Kidney epithelial cell (primary cell): ENCODE measurements at places on chromosomes 3 and 15. TPM values are rescaled to one million over a fixed set of nuclear protein-coding genes. Genes with fewer than 3 reads are reported as not detected.

Gene GP5
- 0.07 and 0.42 TPM in 2 replicates for total RNA-seq

Gene TUBGCP5
- 12.1 and 16.2 TPM in 2 replicates for total RNA-seq

GRCh38 chr15:76991048-76991447 lies 3.9 kb upstream of the PSTPIP1 start:
- no peak for DNase-seq

DNA sequence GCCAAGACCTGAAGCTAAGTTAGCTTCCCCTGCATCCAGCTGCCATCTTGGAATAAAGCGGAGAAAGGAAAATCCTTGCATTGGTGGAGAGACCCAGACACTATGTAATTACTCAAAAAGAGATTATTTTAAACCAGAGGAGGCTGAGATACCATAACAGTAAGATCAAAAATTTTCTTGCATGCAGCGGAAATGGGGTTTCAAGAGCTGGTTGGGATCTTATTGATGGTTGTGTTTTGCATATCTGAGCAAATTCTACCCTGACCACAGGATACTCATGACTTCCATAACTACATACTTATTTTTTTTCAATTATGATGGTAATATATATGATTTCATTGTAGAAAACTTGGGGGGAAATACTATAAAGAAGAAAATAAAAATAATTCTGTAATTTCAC lies 17.5 kb downstream of the TMEM158 start:
- no peak for DNase-seq

- peak; percentile 76 for DNase-seq
Observed at GRCh38 chr15:32682569-32682968, 35.2 kb upstream of the GREM1 start.

DNA sequence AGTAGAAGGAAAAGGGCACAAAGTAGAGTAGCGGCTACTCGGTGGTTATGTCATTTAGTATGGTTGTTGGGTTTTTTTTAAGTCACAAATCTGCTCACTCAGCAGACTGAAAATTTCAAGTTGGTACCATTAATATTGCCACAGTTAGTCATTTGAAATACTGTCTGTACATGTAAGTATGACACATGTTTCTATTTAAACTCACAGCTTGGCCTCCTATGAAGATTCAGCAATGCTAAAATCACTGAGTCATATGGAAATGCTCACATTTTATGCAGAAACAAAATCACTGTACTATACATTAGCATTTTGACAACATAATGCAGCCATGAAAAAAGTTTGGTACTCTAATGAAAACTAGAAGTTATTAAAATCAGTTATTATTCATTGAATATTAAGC lies 571.9 kb downstream of the TAFA4 start:
- no peak for DNase-seq

DNA sequence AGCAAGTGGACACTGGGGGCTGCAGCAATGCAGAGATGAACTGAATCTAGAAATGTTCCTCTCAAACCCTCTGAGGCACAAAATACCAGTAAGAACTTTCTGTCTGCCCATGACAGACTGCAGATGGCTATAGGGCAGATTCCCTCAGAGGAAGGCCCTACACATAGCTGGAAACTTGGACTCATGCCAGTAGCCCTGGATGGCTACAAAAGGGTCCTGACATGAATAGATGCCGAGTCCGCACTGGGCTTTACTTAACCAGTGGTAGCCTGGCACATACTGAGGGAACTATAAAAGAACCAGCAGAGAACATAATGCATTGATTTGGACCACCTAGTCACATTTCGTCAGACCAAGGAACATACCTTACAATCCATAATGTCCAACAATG lies 66.7 kb downstream of the C3orf80 start:
- DNase-seq: no peak

DNA sequence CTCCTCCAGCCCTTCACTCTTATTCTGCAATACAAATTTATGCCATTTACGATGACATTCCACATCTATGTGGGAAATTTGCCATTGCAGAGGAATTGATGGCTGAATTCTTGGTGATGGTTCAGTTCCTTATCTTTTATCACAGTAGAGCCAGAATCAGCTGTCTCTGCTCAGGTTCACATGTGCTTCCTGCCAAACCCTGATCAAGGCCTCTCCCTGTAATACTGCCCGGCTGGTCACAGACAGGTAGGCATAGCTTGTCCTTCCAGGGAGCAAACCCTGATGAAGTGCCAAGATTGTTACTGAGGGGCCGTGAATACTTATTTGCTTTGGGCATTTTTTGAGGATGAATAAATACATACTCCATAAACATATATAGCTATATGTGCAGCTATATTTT lies 450.0 kb downstream of the NSUN3 start:
- no peak for DNase-seq

GRCh38 chr3:105355408-105356061 lies 11.2 kb upstream of the ALCAM start:
- no peak for DNase-seq

DNA sequence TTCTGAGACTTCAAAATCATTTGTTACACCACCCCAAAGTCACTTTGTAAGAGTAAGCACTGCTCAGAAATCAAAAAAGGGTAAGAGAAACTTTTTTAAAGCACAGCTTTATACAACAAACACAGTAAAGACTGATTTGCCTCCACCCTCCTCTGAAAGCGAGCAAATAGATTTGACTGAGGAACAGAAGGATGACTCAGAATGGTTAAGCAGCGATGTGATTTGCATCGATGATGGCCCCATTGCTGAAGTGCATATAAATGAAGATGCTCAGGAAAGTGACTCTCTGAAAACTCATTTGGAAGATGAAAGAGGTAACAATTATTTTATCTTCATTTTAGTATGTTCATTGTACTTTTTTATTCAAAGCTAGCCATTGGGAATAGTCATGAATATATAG lies 32.6 kb downstream of the BLM start:
- DNase-seq: no peak

- no peak for DNase-seq
Observed at GRCh38 chr3:107687056-107687581, 164.4 kb downstream of the BBX start.
